ENCODE measurements at places on chromosomes 12 and 14.

DNA sequence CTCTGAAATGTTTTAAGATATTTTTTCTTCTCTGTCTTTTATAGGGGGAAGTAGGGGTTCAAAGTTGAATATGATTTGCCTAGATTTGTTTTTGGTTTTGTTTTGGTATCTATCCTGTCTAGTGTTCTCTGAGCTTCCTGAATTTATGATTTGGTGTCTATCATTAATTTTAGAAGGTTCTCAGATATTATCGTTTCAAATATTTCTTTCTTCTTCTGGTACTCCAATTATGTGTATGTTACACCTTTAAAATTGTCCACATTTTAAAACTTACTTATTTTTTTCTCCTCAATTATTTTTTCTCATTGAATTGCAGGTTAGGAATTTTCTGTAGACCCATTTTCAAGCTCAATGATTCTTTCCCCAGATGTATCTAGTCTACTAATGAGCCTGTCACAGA lies 13.8 kb upstream of the DCN start:
- DNase-seq, result no peak

- DNase-seq, result no peak
These were observed 244.3 kb downstream of the DIO2 start for GRCh38 chr14:79967001-79967400.

- no peak for DNase-seq
These were observed 4.7 kb upstream of the EIF2S3B start for GRCh38 chr12:10501030-10501429.

- no peak for DNase-seq
These were observed 94.3 kb downstream of the RGS6 start for GRCh38 chr14:72026536-72026935.

DNA sequence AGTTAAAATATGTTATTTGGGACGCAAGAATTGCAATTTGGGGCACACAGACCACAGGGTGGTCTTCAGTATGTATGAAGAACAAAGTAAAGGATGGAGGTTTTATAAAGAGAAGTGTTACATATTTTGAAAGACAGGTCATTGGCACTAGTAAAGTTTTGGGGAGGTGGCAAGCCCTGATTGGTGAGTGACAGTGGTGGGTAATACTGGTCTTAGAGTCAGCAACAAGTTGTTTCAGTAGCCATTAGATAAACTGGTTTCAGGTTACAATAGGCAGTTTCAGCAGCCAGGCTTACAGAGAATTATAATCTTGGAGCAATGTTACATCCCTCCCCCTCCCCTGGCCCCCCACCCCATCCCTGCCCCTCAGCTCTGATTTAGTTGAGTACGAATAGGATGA lies 17.5 kb downstream of the MARK3 start:
- no peak for DNase-seq

GRCh38 chr12:69388371-69388770 lies 28.8 kb downstream of the YEATS4 start:
- no peak for DNase-seq

- no peak for DNase-seq
These were observed 9.4 kb upstream of the WNT5B start for GRCh38 chr12:1619587-1619986.

DNA sequence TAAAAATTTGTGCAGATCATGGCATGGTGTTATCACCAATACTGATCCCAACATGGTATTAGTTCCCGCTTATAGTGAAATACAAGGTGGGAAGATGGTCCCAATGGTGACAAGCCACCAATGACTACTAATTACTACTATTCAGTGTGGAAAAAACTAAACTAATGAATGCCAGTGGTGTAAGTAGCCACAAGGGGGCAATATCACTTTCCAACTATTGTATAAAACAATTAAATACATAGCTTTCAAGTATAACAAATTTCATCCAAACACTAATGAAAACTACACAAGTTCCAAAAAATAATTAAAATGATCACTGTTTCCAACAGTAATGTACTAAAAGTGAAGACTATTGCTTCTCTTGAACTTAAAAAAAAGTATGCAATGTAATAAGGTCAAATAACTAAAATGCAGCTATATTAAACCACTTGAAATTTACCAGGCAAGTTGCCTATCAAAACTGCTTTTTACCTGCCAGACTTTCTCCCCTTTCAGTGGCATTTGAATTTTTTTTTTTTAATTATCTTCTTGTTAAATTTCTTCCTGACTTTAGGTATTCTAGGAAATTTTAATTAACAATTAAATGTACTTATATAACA lies 58.0 kb downstream of the PAPLN start:
- DNase-seq, result no peak

DNA sequence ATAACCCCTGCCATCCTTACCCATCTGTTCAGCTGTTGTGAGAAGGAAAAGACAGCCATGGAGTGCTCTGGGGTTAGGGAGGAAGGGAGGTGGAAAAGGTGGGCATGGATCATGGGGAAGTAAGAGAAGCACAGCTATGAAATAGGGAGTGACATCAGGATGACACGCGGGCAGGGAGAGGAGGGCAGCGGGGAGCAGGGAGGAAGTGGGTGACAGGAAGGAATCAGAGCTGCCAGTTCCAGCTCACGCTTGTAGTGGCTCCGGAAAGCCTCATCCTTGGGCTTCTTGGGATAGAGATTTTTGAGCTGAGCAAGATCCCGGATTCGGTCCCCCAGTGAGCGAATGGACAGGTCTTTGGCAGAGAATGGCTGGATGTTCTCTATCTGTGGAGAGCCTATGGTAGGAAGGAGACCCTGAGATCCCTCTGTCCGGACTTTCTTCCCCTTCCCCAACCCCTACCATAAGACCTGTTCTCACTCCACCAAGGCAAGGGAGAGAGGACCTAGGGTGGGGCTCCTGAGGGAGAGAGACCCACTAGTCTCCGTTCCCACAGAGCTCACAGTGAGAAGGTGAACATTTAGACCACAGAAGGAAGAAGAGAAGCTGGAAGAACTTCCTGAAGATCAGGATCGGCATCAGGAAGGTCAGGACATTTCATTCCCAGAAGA lies 10.3 kb downstream of the NAB2 start:
- no peak for DNase-seq

GRCh38 chr14:74934476-74935359 lies 11.7 kb upstream of the RPS6KL1 start:
- no peak for DNase-seq

DNA sequence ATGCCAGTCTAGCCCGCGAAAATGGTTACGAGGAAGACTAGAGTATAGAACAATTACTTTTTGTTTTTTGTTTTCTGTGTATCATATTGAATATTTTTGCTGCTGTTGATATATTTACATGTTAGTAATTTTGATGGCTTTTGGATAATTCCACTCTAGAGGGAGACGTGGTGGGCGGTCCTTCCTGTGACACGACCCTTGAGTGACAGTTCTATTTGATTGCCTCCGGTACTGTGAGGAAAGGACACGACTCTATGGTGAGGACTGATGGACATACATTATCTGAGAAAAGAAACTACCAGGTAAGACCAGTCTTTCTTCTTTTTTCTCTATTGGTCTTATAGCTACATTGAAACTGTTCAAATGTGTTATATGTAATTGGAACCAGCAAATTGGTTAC lies 34.7 kb downstream of the CNOT2 start:
- no peak for DNase-seq

DNA sequence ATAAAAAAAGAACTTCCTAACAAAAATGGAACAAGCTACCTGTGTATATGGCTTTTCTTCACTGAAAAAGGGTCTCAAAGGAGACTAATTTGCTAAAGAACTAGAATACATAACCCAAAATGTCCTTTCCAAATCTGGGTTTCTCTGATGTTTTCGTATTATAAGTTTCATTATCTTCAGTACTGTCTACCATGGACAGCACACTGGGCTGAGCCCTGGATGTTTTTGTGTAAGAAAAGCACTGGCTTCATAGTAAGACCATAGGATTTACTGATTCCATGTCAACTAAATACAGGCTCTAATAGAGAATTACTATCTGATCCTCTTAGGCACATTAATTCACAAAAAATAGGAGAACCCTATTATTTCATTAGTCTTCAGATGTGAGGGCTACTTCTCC lies 94.3 kb upstream of the GPHB5 start:
- DNase-seq, result no peak

- no peak for DNase-seq
These were observed 28.2 kb downstream of the RPS6KA5 start for GRCh38 chr14:91032248-91032647.

GRCh38 chr12:15209782-15210181 lies 11.4 kb downstream of the RERG start:
- DNase-seq, result no peak

DNA sequence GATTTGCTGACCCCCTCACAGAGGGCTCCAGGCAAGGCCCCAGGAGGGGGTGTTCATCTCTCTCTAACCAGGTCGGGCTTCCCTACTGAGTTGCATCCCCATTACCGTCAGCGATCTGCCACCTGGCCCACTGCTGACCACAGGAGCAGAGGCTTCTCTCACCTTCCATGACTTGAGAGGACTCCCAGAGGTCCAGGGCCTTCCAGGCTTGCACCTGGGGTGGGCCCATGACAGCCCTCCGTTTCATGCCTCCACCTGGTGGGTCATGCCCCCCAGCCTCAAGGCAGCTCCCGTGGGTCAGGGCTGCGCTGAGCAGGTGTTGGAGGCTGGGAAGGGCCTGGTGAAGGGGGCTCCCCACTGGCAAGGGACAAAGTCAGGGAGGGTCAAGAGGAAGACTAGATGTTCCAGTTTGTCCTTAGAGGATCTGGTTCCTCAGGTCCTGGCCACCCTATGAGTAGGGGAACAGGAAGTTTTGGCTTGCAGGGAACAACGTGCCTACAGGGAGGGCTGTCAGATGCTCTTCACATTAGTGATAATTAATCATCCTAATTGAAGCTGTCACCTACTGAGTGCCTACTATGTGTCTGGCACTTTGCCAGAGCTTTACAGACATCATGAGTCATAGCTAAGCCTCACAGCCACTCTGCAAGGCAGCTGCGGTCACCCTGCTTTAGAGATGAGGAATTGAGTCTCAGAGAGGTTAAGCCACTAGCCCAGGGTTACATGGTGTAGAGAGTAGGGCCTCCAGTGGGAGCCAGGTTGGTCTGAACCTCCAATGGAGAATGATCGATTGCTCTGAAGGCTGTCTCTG lies 13.8 kb downstream of the NFKBIA start:
- DNase-seq, result no peak

All from activated CD4-positive, CD25-positive, alpha-beta regulatory T cell treated with anti-CD3 and anti-CD28 coated beads, Interleukin-2, amount 50 U/mL, for 72 hours (primary cell).